Activated B cell treated with CpG ODN at 0.5 μM for 24 hours (primary cell): ENCODE measurements at places on chromosomes 7 and 10. TPM values are rescaled to one million over a fixed set of nuclear protein-coding genes. Genes with fewer than 3 reads are reported as not detected.

DNA sequence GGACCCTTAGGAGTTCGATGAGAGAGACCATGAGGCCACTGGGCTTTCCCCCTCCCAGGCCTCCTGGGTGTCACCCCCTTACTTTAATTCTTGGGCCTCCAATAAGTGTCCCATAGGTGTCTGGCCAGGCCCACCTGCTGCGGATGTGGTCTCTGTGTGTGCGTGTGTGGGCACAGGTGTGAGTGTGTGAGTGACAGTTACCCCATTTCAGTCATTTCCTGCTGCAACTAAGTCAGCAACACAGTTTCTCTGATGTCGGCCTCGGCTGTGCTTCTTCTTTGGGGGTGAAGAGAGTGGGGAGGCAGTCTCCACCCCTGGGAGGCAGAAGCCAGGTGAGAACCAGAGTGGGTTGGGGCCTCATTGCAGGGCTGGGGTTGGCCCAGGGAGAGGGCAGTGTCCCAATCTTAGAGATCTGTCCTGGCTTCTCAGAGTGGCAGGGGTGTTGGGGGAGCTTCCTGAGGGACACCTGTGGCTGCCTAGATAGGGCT is 1.5 kb downstream of the PVRIG start:
- peak; percentile 48 for DNase-seq

- no peak for DNase-seq
These were observed 565.4 kb upstream of the NRP1 start for GRCh38 chr10:33899578-33900531.

DNA sequence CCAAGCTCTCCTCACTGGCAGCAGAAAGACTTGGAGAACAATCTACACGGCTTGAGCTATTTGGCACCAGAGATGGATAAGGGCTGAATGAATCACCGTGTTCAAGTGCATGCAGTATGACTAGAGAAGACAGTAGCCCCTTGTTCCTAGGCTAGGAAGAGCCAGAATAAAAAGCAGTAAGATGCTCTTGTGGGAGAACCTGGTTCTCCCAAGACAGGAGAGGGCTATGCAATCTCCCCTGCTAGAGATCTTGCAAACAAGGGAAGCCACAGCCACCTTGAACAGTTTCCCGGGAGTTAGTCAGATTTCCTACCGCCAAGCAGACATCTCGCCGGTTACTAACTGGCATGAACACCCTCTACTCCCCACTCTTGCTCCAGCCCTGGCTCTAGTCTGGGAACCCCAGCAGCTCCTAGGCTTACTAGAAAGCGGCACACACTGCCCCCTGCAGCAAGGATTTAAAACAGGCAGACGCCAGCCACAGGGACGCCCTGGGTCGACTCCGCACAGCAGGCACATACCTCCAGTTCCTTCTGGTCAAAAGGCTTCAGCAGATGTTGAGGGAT is 107.3 kb downstream of the SMURF1 start:
- no peak for DNase-seq

DNA sequence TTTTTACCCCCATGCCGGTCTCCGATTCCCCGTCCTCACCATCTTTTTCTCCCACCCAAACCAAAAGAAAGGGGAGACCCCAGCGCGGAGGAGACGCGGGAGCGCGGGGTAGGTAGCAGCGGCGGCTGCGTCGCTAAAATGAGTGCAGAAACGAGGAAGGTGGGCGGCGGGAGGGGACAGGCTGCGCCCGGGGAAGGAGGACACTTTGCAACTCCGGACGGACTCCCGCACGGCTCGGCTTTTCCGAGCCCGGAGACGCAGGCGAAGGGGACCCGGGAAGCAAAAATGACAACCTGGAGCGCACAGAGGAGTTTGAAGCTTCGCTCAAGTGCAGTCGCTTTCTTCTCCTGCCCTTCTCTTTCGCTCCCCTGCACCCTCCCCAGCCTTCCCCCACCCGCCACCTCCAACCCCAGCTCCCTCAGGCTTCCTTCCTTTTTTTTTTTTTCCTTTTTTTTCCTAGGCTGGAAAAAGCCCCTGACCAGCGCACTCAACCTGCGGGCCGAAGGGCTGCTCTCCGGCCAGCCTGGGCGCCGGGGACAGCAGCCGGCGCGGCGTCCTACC is 453 bp downstream of the SFMBT2 start:
- peak; percentile 39 for DNase-seq

Gene UCMA
- total RNA-seq: not detected in 2 replicates

Gene UPK3BL2
- total RNA-seq: 36.8 and 45.3 TPM in 2 replicates
